ENCODE measurements at places on chromosomes 6 and 20. TPM values are rescaled to one million over a fixed set of nuclear protein-coding genes. Genes with fewer than 3 reads are reported as not detected.

- DNase-seq: no peak
Observed at GRCh38 chr6:161057103-161058091, 65.8 kb downstream of the MAP3K4 start.

- DNase-seq: peak; percentile 44
Observed at GRCh38 chr20:22663528-22664025, 79.2 kb upstream of the FOXA2 start.

DNA sequence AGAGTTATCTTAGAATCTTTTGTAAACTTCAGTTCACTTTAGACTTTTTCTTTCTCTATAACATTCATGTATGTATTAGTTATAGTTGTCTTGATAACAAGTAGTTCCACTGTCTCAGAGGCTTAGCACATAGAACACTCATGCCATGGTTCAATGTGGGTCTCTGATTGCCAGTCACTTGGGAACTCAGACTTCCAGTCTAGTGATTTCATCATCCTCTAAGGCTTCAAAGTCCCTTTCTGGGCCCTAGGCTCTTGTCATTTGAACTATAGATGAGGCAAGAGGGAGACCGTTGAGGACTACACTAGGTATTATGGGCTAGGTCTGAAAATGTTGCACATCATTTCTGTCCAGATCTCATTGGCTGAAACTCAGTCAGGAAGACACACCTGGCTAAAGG lies 8.4 kb upstream of the EEF1E1 start:
- no peak for DNase-seq

- no peak for DNase-seq
Observed at GRCh38 chr6:13331516-13332348, 3.4 kb upstream of the TBC1D7 start.

- DNase-seq: no peak
Observed at GRCh38 chr6:113871975-113872374, 14.8 kb downstream of the MARCKS start.

GRCh38 chr6:133313068-133313467 lies 71.9 kb downstream of the EYA4 start:
- DNase-seq: no peak

- peak; percentile 14 for DNase-seq
Observed at GRCh38 chr6:15577550-15578171, 85.2 kb downstream of the DTNBP1 start.

GRCh38 chr20:21156266-21156665 lies 30.4 kb downstream of the KIZ start:
- no peak for DNase-seq

GRCh38 chr6:44797746-44798145 lies 410.2 kb downstream of the CDC5L start:
- DNase-seq: no peak

DNA sequence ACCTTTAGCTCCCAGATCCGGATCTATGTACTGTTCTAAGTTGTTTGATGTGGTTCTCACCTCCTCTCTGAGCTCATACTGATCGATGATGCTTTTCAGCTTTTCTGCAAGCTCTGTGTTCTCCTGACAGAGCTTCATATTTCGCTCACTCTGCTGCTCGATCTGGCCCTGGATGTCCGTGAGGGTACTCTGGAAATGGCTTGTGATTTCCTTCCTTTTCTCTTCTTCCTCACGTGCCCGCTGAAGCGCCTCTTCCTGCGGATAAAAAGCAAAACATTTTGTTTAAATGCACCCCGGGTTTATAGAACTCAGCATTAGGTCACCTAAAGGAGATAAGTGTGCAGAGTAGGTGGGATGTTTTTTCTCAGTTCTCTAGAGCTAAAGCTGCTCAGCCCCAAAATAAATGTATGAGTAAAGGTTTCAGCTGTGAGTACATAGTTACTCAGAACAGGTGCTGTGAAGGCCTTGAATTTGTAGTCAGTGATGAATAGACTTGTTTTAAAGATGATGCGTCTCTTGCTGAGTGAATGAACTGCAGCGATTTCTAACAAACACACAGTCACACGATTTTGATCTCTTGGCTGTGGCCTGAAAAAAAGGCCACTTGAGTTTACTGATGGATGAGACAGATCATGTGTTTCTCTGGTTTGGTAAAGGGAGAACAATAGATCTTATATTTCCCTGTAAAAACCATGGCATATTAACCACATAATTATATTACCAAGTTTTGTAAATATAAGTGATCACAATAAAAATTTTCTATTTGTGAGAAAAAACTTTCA lies 29.1 kb downstream of the TXLNB start:
- no peak for DNase-seq

DNA sequence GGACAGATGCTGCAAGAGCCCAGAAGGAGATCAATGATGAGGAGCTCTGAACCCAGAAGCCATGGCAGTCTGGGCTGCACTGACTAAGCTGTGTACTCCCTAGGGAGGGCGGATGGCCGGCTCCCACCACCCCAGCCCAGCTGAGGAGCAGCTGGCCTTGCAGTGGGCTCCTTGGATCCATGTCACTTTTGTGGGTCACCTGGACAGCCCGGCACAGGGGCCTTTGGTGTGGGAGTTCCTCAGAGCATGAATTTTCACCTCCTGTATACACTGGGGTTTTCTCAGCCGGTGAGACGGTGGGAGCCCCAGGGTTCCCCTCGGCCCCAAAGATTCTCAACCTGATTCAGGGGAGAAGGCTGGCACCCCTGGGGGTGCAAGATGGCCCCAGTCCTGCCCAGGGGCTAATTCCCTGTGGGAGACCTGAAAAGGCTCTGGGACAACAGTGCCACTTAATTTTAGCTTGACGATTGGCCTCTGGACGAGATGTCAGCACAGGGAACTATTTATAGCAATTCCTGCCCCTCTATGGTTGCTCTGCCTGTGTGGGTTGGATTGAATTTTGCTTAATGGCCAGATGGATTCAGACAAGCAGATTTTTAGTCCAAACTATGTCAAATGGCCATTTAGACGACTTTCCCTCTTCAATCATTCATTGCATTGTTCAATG lies 121.6 kb upstream of the PMEPA1 start:
- DNase-seq: no peak

- DNase-seq: peak; percentile 64
Observed at GRCh38 chr6:76861403-76861802, 601.9 kb downstream of the HTR1B start.

GRCh38 chr6:138230759-138231380 lies 12.6 kb upstream of the PBOV1 start:
- DNase-seq: no peak

DNA sequence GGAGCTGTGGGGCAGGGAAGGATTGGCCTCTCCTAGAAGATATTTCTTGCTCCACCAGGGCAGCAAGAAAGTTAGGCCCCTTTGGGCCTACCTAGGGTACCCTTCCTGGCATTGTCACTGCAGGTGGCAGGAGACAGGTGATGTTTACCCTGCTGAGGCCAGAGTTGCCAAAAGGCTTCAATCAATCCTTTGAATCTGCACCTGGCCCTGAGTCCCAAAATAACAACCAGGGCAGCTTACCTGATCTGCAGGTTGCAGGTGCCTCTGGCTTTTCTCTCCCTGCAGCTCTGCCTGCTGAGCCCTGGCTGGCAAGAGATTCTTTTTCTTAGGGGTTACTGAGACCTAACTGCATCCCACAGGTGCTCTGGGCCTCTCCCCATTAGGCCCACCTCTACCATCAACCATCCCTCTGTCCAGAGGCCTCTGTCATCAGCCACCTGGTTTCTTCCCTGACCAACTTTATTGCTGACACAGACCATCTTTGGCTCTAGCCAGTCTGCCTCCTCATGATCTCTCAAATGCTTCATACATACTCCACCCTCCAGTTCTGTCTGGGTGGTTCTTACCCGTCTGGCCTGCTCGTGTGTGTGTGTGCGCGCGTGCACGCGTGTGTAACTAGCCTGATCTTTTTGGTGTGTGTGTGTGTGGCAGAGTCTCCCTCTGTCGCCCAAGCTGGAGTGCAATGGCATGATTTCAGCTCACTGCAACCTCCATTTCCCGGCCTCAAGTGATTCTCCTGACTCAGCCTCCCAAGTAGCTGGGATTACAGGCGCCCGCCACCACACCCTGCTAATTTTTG lies 13.7 kb downstream of the BCL2L1 start:
- DNase-seq: no peak

GRCh38 chr6:39152262-39152661 lies 37.3 kb upstream of the SAYSD1 start:
- no peak for DNase-seq

DNA sequence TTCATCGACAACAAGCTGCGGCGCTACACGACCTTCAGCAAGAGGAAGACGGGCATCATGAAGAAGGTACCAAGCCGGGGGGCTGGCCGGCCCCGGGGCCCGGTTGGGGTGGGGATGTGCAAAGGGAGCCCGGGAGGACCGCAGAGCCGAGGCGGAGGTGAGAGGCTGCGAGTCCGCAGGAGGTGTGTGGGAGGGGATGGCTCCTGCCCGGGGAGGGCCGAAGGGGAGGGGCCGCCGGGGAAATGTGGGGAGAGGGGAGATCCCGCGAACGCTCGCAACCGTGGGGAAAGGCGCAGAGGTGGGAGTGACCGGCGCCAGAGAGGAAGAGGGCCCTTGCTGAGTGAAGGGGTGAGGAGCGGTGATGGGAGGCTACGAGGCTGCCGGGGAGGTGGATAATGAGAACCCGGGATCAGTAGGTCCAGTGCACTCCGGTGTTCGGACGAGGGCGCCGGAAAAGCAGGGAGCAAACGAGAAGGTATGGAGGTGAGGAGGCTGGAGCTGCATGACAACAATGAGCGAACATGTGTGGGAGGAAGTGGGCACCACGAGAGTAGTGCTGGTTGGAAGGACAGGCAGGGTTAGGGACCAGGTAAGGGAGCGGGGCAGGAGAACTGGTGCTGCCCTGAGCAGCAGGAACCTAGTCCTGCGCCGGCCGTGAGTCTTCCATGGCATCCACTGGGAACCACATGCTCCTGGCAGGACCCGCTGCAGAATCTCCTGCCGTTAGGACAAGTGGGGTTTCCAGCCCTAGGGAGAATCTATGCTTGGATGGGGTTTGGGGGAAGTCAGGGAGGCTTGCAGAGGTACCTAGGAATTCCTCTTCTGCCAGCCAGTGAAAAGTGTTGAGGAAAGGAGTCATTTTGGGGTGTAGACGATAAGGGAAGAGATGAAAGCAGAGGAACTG lies 1.3 kb downstream of the SRF start:
- peak; percentile 48 for DNase-seq

GRCh38 chr6:11017090-11017489 lies 27.0 kb downstream of the ELOVL2 start:
- DNase-seq: no peak

DNA sequence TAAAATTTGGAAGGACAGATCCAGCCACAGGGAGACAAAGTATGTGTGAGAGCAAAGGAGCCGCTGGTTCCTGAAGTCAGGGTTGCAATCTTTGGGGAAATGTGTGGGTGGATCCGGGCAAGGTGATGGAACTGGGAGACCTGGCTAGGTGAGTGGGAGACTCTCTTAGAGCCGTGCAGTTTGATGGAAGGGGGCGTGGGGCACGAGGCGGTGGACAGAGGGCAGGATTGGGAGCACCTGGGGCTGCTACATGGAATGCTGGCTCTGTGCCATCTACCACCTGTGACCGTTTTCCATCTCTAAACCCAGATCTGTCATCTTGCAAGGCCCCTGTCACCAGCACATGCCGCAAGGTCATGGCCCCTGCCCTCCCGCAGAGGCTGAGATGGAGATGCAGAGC lies 268.4 kb downstream of the SMOC2 start:
- DNase-seq: no peak

GRCh38 chr6:167798453-167798852 lies 28.3 kb upstream of the AFDN start:
- no peak for DNase-seq

- DNase-seq: peak; percentile 5
Observed at GRCh38 chr20:63035603-63036185, 28.9 kb upstream of the BHLHE23 start.

GRCh38 chr6:34566830-34567546 lies 10.9 kb upstream of the SPDEF start:
- no peak for DNase-seq

DNA sequence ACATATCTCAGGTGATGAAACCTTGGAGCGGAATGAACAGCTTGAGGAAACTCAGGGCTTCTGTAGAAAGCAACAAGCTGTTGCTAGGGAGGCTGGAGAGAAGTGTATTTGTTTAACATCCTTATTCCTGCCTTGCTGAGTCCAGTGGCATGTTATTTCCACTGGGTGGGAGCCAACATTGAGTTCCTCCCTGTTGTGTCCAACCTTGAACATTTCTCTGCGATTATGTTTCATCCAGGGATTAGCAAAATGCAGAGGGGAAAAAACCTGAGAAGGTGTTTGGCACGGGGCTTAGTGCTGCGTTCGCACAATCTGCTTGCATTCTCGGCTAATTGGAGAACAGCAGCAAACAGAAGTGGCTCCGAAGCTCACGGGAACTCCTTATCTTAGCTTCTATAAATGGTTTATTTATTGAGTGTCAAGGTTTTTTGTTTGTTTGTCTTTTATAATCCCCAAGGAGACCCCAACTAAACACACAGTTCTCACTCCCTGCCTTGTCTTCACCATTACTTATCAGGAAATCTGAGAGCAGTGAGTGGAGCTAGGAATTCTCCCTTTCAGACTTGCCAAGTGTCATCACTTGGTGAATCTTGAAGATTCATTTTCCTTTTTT lies 412.8 kb downstream of the CDC5L start:
- DNase-seq: no peak

- no peak for DNase-seq
Observed at GRCh38 chr20:24704899-24705298, 235.5 kb downstream of the SYNDIG1 start.

- no peak for DNase-seq
Observed at GRCh38 chr20:60172346-60172984, 214.2 kb downstream of the CDH26 start.

DNA sequence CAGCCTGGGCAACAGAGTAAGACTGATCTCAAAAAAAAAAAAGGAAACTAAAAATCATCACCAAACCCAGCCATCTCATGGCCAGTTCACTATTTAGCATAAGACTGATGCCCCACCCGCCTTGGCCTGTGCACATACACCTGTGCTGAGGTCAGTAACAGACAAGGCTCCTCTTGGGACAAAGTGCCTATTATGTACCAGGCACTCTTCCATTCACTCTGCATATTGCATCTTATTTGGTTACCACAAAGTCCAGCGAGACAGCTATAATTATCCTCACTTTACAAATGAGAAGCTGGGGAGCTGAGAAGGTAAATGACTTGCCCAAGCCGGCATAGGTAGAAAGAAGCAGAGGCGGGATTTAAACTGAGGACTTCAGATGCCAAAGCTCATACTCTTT lies 3.8 kb downstream of the PTPRT start:
- no peak for DNase-seq

DNA sequence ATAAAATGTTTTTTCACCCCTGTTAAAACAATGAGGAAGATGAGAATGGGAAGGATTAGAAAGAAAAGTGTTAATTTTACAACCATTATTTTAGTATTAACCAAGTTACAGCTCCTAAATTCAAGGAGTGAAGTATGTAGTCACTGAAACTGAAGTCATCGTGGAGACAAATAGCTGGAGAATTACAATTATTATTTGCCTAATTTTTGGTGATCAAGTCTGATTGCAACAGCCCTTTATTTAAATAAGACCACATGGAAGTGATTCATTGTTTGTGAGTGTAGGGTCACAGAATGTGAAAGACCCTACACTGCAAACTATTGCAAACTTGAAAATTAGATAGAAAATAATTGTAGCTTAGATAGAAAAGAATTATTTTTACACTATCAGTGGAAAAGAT lies 292.4 kb downstream of the CENPW start:
- no peak for DNase-seq

The BPIFB4 gene
- not detected for total RNA-seq

The COL11A2 gene
- 4.4 TPM for total RNA-seq

The PARD6B gene
- total RNA-seq: 37.5 TPM

The ZFAND3 gene
- 45.4 TPM for total RNA-seq

The ZSCAN12 gene
- total RNA-seq: 8.3 TPM

The PBOV1 gene
- not detected for total RNA-seq

The BMP7 gene
- total RNA-seq: 40.7 TPM

The BACH2 gene
- 4.5 TPM for total RNA-seq

The ANKRD66 gene
- not detected for total RNA-seq

The PTCRA gene
- not detected for total RNA-seq

The GINS1 gene
- total RNA-seq: 70.4 TPM

The POU5F1 gene
- 2,735 TPM for total RNA-seq

The PACSIN1 gene
- 12.6 TPM for total RNA-seq
